Suprapubic skin (tissue), 4 donors: ENCODE measurements at places on chromosomes 13 and 19. TPM values are rescaled to one million over a fixed set of nuclear protein-coding genes. Genes with fewer than 3 reads are reported as not detected.

- H3K4me3 ChIP-seq: no peak overlapping the region
- H3K27ac ChIP-seq: no peak overlapping the region
- no peak for DNase-seq
- peaks cover 21% of the 10 kb centered on the region for H3K36me3 ChIP-seq
- peaks cover 4% of the 10 kb centered on the region for H3K4me1 ChIP-seq
Observed at GRCh38 chr19:974564-975257, 9.4 kb upstream of the WDR18 start.

- no peaks in the 10 kb centered on the region for H3K36me3 ChIP-seq
- H3K4me1 ChIP-seq: peaks cover 5% of the 10 kb centered on the region
- H3K4me3 ChIP-seq: no peak overlapping the region
- no peak overlapping the region for H3K27ac ChIP-seq
- DNase-seq: no peak
- H3K27me3 ChIP-seq: peaks cover 63% of the 10 kb centered on the region
Observed at GRCh38 chr19:4284176-4284958, 5.3 kb downstream of the SHD start.

ZNF253 gene
- total RNA-seq: 16.7 TPM

DNA sequence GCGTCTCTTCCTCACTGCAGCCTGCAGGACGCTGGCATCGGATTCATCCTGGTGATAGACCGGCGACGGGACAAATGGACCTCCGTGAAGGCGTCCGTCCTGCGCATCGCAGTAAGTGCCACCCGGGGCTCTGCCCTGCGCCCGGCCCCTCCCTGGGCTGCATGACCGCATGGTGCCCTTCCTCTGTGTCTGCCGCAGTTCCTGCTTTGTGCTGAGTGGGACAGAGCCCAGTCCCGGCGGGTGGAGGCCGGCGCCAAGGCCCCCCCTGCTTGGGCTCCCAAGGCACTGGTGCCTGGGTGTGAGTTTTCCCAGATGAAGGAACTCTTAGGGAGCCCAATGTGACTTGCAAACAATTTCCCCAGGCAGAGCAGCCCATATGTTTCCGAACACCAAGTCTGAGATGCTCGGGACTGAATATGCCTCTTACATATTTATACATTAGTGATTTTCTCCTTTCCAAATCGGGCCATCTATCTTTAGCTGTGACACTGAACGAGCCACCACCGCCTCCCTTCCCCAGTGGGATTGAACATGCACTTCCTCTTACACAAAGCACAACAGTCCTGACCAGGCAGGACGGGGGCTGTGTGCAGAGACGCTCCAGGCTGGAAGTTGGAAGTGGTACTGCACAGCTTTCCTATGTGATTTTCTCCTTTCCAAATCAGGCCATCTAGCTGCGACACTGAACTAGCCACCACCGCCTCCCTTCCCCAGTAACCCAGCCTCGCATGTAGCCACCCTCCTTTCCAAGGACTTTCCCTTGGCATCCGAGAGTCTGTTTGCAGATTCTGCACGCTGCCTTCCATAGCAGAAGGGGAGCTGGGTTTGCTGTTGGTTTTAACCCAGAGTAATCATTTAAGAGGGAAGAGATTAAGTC, 60.1 kb upstream of the F7 start:
- no peak for DNase-seq
- no peaks in the 10 kb centered on the region for H3K4me1 ChIP-seq
- peaks cover 4% of the 10 kb centered on the region for H3K27me3 ChIP-seq
- no peak overlapping the region for H3K27ac ChIP-seq

SYCN gene
- not detected for total RNA-seq

FLT3LG gene
- total RNA-seq: 4.6 TPM

- H3K4me3 ChIP-seq: no peak overlapping the region
- H3K36me3 ChIP-seq: peaks cover 57% of the 10 kb centered on the region
- DNase-seq: no peak
- no peak overlapping the region for H3K27ac ChIP-seq
- no peaks in the 10 kb centered on the region for H3K27me3 ChIP-seq
Observed at GRCh38 chr19:38729653-38730469, 14.4 kb downstream of the CAPN12 start.

- DNase-seq: no peak
- H3K27me3 ChIP-seq: no peaks in the 10 kb centered on the region
- no peak overlapping the region for H3K4me3 ChIP-seq
- H3K36me3 ChIP-seq: peaks cover 4% of the 10 kb centered on the region
Observed at GRCh38 chr19:11096210-11096841, 7.1 kb downstream of the LDLR start.
